ENCODE measurements at places on chromosomes 2 and 18.

GRCh38 chr2:38723173-38723572 lies 28.0 kb downstream of the SRSF7 start:
- DNase-seq: no peak

DNA sequence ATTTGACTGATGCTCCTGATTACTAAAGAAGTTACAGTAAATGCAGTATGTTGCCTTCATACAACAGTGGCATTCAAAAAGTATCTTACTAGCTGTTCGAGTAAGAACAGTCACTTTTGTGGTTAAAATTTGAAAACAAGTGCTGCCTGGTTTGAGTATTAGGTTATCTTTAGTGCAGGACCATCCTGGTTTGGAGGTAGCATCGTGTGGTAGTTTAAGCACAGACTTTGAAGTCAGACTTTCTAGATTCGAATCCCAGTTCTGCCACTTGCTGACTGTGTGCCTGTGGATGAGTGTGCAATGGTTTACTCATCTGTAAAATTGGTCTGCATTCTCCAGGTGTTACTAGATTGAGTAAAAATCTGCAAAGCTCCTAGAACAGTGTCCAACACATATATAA lies 96.8 kb downstream of the SGPP2 start:
- no peak for DNase-seq

GRCh38 chr2:33064349-33064801 lies 117.6 kb downstream of the LTBP1 start:
- DNase-seq: no peak

DNA sequence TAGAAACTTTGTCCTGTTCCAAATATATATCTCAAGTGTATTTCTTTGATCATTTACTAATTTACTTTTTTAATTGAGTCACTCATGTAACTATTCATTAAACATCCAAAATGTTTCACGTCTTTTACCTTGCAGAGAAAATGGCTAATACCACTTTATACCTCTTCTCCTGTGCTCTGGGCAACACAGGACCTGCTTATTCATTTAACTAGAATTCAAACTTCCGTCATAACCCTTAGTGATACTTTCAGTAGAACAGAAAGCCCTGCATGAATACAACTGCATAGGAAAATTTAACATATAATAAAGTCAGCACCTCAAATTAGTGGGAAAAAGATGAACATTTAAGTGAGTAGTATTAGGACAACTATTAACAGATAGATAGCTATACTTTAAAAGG lies 205.2 kb downstream of the MREG start:
- DNase-seq: no peak

DNA sequence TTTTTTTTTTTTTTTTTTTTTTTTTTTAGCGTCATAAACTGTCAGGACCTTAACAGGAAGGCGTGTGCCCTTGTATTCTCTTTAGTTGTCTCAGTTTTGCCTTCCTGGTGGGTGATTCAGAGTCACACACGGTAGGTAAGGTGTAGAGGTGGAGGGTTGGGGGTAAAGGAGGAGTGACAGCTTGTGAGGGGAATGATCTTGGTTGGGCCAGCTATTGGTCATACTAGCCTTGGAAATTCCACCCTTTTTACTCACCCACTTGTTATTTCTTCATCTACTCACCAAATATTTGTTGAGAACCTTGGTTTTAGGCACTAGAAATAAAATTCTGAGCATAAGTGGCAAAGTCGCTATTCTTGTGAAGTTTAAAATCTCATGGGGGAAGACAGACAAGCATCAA lies 22.2 kb downstream of the SMIM21 start:
- DNase-seq: no peak

DNA sequence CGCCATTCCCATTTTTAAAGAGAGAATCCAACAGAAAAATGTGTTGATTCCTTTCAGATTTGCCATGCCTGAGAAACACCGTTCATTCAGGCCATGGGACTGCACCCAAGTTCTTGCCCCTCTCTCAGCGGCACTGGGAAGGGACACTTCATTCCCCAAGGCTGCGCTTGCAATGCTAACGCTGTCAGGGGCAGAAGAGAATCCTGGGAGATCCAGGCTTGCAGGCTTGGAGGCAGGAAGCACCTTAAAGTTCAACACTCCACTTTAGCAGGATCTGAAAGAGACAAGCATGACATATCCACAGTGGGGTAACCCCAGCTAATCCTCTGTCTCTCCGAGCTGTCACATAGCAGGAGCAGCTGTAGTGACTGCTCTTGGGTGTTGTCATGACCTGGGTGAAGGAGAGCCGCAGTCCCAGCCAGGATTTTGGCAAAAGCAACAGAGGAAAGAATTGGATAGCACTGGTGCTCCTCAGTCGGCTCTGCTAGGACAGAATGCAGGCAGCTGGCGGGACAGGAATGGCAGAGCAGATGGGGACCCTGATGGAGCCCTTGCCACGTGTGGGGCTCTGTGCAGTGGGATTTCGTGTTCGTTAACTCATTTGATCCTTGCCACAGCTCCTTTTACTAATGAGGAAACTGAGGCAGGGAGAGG lies 22.0 kb upstream of the ODC1 start:
- DNase-seq: no peak

All from left colon (tissue), 2 donors.